ENCODE measurements at places on chromosomes 13 and 19.

- DNase-seq: no peak
Measured at GRCh38 chr19:38545596-38545995, 72.2 kb downstream of the MAP4K1 start.

- DNase-seq: no peak
Measured at GRCh38 chr19:53463263-53463662, 4.3 kb upstream of the ZNF813 start.

DNA sequence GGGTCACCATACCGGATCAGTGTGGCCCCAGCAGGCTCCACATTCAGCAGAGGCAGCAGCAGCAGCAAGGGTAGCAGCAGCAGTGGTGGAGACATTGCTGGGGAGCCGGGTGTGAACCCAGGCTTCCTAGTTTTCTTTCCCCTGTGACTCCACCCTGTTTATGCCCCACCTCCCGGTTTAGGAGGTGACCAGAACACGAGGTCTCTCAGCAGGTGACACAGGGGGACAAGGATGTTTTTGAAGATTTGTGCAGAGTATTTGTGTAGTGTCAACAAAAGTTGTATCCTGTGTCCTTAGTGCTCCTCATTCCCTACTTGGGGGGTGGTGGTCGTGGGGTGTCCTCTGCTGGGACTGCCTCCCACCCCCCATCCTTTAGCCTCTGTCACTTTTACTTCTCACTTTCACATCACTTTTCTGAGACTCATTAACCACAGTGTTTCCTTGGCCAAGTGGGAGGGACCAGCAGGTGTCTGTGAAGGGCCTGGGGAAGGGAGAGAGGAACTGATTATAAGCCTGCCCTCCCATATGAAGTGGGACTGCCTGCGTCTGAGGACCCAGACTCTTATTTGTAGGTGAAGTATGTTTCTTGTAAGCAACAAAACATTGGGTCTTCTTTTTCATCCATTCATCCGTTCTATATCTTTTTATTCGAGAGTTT, 15.6 kb upstream of the KCNC3 start:
- no peak for DNase-seq

DNA sequence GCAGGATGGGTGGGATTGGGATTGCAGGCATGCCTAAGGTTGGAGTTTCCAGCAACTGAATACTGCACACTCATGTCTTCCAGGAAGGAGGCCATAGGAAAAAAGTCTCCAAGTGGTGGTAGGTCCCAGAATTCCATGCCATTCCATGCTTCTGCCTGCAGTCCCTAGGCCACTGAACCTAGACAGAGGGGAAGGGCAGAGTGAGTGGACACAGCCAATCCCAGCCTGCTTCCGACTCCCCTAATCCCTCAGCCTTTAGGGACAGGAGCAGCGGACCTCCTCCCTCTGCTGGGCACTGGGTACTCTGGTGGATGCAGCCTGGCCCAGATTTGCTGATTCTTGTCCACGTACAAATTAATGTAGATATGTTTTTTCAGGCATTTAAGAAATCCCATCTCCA, 17.0 kb downstream of the VSTM2B start:
- DNase-seq: no peak

- DNase-seq: peak; percentile 54
Measured at GRCh38 chr19:46787331-46788261, 798 bp downstream of the SLC1A5 start.

- peak; percentile 4 for DNase-seq
Measured at GRCh38 chr19:56309511-56310185, 5.0 kb downstream of the ZSCAN5A start.

DNA sequence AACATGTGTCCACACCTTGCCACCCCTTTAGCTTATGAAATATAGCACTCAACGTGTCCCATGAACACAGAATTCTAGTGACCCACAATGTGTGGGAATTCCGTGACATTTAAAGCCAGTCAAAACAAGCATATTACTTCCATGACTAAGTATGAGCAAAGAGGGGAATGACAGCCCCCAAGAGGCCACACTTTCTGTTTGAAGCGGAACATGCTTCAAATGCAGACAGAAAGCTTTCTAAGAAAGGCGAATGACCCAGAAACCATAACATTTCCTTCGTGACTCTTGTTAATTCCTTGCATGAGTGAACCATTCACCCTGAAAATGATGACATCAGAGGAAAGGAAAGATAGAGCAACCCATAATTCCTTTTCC, 122.0 kb upstream of the FNDC3A start:
- no peak for DNase-seq

DNA sequence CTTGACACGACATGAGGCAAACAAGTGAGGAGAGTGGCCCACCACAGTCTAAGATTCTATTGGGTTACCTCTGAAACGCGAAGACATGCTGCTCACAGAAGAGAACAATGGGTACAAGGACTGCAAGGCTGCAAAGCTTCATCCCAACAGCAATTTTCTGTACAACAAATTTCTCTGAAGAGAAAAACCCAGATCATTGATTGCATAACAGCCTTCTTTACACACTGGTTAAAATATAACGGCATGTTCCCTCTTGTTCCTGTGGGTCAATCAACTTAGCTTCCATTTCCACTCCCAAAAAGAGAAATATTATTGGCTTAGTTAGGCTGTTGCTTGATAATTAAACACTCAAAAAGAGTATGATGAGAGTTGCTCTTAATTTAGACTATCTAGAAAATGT, at the start of gene CPB2:
Gene CPB2 (minus strand): TSS at position 166 of the 400 bp plus-strand sequence. CDS start 24 bp downstream, at position 142.
- no peak for DNase-seq

GRCh38 chr19:32919365-32919764, 49.8 kb upstream of the SLC7A9 start:
- DNase-seq: no peak

DNA sequence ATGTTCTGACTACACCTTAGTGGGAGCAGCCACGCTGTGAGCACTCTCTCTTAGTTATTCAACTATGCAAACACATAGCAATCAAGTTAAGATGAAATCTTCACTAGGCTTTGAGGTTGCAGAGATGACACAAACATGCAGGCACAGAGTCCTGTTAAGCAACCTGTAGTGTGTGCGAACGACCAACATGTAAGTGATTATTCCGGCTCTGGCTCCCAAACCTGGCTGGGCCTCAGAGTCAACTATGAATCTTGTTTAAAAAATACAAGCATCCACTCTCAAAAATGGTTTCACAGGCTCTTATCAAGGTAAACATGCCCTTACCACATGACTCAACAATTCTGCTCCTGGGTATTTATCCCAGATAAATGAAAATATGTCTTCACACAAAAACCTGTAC, 91.4 kb downstream of the IRS2 start:
- no peak for DNase-seq

DNA sequence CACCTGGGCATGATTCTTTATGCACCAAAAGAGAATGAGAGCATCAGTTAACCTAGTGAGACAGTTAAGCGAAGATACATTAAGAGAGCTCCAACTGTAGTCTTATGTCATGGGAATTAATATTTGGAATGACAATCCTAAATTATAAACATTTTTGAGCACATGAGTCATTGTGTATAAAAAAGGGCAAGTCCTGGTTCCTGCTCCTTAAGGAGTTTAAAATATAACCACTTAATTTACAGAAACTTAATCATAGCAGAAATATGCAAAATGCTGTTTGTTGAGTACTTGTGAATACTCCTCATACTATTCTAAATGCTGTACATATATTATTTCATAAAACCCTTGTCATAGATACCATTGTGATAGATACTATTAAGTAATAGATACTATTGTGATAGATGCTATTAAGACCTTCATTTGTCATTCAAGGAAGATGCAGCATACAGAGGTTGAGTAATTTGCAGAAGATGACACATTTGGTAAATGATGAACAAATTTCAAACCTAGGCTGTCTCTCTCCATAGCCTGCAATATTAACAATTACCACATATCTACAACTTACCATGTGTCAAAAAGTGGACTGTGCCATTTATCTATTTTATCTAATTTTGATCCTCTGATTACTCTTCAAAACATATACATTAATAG, 301.0 kb downstream of the TBC1D4 start:
- no peak for DNase-seq

GRCh38 chr19:42555801-42556200, 27.5 kb upstream of the CEACAM1 start:
- no peak for DNase-seq

GRCh38 chr19:39246951-39247669, 1.5 kb downstream of the IFNL4 start:
- no peak for DNase-seq

- DNase-seq: no peak
Measured at GRCh38 chr13:44416301-44416700, 42.7 kb downstream of the SERP2 start.

DNA sequence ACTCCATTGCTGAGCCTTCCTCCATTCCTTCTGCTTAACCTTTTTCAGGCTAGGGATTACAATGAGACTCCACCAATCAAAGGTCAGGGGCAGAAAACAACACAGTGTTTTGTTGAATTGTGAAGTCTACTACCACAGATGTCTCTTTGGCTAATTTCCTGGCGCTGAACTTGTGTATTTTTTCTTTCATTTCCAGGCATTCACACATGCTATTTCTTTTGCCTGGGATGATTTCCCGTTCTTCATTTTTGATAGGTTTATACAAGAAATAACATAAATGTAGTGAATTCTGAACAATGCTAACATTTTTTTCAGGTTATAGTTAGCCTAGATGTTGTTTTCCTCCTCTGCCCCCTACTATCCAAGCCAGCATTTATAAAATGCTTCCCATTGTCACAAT, 64.3 kb downstream of the OLFM4 start:
- no peak for DNase-seq

DNA sequence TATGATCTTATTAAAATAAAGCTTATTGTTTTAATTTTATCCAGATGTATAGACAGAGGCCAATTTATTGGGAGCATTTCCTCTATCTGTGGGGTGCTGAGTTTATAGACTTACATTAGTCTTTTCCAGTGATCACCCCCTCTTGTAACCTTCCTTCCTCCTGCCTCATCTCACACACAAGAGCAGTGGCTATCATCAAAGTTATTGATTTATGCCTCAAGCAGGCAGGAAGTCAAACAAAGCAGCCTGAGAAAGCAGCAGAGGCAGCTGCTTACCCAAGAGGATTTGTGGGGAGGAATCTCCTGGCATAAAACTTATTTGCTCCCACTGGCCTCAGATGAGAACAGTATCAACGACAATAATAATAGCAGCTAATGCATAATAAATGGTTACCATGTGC, 26.3 kb upstream of the DCLK1 start:
- DNase-seq: no peak

GRCh38 chr13:30679483-30680330, 55.6 kb upstream of the ALOX5AP start:
- DNase-seq: no peak

DNA sequence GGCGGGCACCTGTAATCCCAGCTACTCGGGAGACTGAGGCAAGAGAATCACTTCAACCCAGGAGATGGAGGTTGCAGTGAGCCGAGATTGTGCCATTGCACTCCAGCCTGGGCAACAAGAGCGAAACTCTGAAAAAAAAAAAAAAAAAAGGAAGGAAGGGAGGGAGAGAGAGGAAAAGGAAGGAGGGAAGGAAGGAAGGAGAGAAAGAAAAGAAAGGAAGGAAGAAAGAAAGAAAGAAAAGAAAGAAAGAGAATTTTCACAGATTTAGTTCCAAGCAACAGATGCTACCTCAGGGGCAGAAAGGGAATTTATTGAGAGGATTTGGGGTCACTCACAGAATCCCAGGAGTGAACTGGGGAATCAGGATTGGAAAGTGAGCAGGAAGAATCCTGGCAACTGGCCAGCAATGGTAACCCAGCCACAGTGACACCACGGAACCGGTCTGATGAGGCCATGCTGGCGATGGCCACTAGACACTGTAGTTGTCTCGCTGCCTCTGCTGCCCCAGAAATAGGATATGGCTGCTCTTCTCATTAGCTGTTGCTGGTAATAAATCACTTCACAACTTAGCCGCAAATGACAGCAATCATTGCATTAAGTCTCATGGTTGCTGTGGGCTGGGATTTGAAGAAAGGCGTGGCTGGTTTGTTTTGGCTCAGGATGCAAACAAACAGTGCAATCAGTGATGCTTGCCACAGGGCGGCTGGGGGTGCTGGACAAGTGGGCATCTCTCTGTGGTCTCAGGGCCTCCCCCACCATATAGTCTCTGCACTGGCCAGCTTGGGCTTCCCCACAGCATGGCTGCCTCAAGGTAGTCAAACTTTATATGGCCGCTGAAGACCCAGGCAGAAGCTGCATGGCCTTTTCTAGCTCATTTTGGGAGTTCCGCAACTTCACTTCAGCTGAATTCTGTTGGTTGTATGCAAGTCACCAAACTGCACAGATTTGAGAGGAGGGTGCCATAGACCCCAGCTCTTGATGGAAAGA, 5.2 kb upstream of the BCAM start:
- DNase-seq: peak; percentile 71

- no peak for DNase-seq
Measured at GRCh38 chr13:39577203-39577602, 25.8 kb downstream of the LHFPL6 start.

DNA sequence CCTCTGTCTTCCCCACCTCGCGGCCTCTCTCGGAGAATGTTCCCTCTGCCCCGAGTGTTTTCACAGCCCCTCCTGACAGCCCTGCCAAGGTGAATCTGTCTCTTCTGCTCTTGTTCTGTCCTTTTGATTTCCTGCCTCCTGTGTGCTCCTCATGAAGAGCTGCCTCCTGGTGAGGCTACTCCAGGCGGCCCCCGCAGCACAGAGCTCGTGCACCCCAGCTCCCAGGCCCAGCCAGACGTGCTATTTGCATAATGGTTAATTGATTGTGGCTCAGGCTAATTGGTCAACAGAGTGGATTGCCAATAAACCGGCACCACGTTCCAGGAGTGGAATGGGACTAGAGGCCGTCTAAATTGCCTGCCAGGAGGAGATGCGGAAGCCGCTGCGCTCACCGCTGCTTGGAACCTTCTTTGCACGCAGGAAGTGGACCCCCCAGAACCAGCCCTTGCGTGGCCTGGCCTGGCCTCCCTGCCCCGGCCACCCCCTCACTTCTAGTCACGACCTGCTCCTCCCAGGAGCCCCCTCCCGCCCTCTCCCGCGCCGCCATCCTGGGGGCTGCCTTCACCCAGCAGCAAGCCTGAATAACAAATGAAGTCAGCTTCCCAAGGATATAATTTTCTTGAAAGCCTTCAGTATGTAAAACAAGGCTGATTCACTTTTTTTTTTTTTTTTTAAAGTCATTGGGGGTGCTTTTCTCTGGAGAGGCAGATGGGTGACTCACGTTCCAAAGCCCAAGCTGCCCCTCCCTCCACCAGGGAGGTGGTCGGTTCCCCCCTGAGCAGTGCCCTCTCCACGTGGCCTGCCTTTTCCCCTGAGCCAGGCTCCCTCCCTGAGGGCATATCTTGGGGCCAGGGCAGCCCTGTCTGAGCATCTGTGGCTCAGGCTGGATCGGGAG, 144.0 kb downstream of the KDM4B start:
- DNase-seq: no peak

All from NCI-H2029 (cell line).